ENCODE measurements at places on chromosomes 1 and 21.

DNA sequence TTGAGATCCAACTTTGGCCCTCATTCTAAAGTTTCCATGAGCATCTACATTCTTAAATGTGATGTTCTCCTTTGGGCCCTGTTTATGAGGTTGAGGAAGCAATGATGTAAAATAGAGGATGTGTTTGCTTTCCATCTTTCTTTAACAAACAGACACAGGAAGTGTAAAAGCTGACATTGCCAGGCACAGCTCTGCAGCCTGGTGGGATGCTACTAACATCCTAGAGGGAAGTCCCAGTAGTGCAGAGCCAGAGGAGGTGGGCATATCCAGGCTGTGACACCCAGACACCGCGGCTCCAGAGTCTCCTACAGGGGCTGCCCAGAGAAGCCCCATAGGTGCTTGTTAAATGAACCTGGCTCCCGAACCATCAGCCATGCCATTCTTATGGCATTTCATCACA is 16.2 kb downstream of the OLFML2B start:
- DNase-seq = no peak

DNA sequence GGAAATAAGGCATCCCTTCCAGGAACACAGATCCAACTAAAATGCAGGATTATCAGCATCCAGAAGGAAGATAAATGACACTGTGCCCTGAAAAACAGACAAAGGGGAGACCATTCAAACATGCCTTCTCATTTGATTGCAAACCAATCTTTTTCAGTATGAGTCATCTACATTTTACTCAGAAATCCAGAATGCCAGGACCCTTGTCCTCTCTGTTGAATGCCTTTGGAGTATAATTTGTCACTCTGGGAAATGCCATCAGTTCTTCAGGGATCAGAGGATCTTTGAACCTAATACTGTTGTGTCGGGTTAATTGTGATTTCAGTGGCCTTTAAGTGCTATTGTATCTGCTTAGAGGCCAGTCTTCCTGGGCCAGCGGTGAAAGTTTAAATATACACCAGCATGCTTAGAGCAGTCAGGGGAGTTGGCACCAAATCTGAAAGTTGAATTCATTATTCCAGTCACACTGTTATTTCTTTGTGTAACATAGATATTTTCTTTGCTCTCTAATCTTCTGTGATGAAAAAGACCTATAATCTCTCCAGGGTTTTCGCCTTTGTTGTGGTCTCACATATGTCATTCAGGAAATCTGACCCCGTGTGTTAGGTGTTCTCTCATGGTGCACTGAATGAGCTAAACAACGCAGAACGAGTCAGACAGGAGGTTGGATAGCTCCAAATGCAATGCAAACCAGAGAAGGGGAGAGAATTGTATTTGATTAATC is 364.8 kb upstream of the SGIP1 start:
- no peak for DNase-seq

GRCh38 chr1:41414296-41414695 is 53.1 kb downstream of the FOXO6 start:
- no peak for DNase-seq

GRCh38 chr1:1281533-1282321 is 1.5 kb downstream of the SCNN1D start:
- no peak for DNase-seq

GRCh38 chr1:116259663-116260062 is 113.4 kb upstream of the ATP1A1 start:
- DNase-seq = no peak

GRCh38 chr1:231694075-231694431 is 67.5 kb downstream of the DISC1 start:
- no peak for DNase-seq

- no peak for DNase-seq
Observed at GRCh38 chr1:110011527-110012041, 22.8 kb upstream of the STRIP1 start.

GRCh38 chr1:201348211-201348566 is 29.3 kb downstream of the TNNT2 start:
- no peak for DNase-seq

Data from omental fat pad (tissue), 4 donors.